Islet precursor cell (in vitro differentiated cells): ENCODE measurements at places on chromosomes 16 and 17.

GRCh38 chr17:78739331-78739931 is 42.6 kb downstream of the CYTH1 start:
- DNase-seq: no peak

GRCh38 chr17:45748731-45749310 is 35.3 kb upstream of the CRHR1 start:
- DNase-seq: no peak

DNA sequence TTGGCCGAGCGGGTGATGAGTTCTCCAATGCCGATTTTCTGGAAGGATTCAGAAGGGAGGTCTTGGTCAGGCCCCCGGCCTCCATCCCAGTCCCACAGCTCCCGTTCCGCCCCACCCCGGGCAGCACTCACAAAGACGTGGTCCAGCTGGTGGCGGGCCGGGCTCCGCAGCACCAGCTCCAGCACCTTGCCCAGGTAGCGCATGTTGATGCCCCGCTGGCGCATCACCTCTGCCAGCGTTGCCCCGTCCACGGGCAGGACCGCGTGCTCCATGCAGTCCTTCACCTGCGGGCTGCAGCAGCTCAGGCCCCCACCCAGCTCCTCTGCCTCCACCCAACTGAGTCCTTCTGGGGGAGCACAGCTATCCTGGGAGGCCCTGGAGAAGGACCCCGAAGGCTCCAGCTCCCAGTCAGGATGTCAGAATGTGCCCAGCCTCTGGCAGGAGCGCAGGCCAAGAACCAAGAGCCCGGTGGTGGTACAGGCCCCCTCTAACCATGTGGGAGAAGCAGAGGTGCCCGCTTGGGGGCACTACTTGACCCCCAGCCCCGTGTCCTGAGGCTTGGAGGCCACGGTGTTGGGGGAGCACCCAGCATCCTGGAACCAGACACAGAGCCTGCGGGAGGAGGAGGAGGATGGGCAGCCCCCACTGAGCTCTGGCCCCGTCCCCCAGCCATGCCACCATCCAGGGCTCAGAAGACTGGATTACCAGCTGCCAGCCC is 16.2 kb downstream of the CLUH start:
- DNase-seq: peak; percentile 50

DNA sequence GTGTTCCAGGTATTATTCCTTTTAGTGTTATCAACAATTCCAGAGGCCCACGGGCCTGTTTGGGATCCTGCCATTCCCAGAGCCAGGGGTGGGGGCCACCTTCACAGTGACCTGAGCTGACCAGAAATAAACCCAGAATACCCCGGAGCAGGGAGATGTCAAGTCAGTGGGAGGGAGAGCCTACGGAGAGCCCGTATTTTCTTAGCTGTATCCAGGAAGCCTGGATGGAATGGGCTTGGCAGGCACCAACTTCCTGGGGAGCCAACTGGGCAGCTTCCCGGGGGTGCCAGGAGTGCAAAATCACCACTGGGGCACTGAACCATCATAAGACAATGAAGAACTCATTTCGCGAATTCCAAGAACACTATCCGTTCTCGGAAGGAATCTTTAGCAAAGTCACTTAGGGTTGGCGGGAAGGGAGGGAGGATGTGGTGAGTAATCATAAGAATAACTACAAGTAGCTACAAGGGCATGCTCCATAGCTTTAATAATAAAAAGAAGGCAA is 13.2 kb upstream of the MRTFB start:
- peak; percentile 38 for DNase-seq

GRCh38 chr17:75488693-75489510 is 26.4 kb downstream of the CASKIN2 start:
- no peak for DNase-seq

- no peak for DNase-seq
Observed at GRCh38 chr17:27849474-27850185, 43.5 kb downstream of the LYRM9 start.

DNA sequence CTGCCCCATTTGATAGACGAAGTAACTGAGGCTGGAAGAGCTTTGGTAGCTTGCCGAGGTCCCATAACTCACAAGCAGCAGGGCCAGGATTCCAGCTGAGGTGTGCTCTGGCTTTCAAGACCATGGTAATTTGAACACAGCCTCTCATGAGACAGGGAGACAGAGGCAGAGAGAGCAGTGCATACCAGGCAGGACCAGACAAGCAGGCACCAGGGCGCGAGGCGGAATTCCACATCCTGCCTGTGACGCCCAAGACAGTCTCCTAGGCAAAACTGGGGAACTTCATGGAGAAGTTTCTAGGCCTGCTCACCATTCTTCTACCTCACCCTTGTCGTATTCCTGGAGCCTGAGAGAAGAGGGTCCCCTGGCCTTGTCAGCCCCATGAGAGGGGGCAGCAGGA is 19.2 kb downstream of the SDK2 start:
- peak; percentile 90 for DNase-seq

- DNase-seq: peak; percentile 62
Observed at GRCh38 chr17:44959821-44960531, 8.1 kb downstream of the C1QL1 start.

DNA sequence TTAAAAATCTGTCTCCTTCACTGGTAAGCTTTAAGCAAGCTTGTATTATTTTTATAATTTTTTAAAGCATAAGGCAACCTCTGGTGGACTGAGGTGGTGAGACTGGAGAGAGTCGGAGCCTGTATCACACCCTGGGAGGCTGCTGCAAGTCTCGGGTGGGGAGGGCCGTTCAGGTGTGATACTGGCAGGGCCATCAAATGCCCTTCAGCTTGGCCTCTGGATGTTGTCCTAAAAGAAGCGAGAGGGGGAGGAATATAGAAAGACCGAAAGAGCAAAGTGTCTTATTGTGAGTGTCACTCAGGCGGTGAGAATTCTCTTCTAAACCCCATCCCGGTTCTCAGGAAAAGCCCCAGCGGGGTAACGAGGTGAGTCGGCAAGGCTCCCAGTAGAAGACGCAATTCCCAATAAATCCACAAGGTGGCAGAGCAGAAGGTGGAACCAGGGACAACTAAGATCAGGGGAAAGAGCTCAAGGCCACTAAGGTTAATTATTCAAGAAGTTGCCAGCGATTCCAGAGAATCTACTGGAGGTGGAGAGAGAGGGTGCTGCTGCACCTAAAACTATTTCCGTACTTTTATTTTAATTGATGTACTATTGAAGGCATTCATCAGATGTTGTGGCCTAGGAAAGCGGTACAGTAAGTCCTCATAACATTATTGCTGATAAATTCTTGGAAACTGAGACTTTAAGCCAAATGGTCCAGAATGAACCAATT is 14.1 kb downstream of the C17orf67 start:
- DNase-seq: peak; percentile 89

DNA sequence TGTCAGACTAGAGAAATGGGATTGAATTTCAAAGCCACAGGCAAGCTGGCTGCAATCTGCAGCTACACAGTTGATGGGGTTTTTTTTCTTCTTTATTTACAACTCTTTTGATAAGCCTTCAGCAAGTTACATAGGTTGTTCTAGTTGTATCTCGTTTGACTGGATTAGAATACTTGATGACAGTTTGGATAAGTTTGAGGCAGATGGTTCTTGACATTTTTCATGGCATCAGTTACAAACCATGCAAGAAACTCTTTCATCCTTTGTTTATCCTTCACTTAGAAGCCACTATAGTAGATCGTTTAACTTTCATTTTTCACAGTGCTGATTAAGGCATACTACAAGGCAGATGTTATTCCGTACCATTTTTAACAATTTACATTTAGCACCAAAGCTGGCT is 238.9 kb downstream of the TOX3 start:
- no peak for DNase-seq

DNA sequence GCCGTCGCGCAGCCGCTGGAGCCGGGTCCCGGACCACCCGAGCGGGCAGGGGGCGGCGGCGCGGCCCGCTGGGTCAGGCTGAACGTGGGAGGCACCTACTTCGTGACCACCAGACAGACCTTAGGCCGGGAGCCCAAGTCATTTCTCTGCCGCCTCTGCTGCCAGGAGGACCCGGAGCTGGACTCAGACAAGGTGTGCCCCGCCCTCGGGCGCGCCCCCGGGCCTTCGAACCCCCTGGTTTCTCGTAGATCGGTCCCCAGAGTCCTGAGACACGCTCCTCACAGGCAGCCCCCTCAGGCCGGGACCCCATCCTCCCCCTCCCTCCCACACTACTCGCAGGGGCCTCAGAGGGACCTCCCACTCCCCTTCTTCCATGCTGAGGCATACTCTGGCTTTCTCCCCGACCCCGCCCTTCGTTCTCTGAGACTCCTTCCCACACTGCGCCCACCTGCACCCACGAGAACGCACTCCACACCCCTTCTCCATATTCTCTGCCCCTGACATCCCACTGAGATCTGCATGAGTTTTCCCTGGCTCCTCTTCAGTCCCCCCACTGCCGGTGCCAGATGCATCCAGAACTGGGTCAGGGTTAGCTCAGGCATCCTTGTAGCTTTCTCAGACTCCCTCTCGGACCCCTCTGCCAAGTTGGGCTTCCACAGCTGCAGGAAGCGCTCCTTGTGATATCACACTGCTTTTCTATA is 523 bp downstream of the KCTD2 start:
- DNase-seq: peak; percentile 73
